Frontal cortex (tissue), 4 donors: ENCODE measurements at places on chromosomes 5 and 9.
A peak's percentile ranks its signal among the peaks of the same experiment; 100 is the strongest.

GRCh38 chr5:51202161-51202560 is 181.1 kb upstream of the ISL1 start:
- DNase-seq: no peak

- no peak for DNase-seq
Measured at GRCh38 chr5:178201927-178202235, 2.5 kb upstream of the HNRNPAB start.

DNA sequence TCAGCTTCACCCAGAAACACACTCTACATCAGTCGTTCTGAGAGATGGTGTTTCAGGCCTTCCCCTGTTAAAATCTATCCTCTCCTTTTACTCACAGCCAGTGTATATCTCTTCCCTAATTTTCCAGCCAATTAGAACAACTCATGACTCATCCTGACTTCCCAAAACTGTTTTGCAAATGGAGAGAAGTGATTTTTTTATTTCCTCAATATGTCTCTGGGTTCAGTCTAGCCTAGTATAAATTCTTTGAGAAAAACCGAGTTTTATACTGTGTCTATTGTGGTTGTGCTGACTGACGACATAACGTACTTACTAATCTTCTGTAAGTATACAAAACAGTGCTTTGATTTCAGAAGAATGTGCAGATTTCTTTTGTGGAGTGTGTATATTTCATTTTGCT is 28.4 kb upstream of the CAST start:
- no peak for DNase-seq

DNA sequence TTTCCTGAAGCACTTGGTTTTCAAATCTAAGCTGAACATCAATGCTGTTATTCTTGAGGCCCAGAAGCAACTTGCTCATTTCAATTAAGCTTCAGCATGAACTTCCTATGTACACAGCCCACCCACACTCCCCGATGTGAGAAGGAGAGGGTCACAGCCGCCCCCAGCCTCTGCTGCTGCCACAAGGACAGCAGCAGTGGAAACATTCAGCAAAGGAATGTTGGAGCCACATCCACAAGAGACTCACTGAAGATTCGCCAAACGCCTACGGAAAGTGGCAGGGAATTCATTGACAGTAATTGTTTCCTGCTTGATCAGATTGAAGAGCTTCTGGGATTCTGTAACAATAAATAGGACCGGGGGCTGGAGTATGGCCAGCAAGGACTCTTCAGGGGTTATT is 2.9 kb downstream of the TGFBI start:
- no peak for DNase-seq

GRCh38 chr9:121860213-121860612 is 208.8 kb downstream of the DAB2IP start:
- no peak for DNase-seq

- no peak for DNase-seq
Measured at GRCh38 chr5:130168211-130168610, 263.9 kb downstream of the CHSY3 start.

GRCh38 chr9:97632248-97632984 is 752 bp downstream of the TSTD2 start:
- DNase-seq: no peak

GRCh38 chr9:94926431-94926800 is 199.9 kb downstream of the AOPEP start:
- DNase-seq: no peak

GRCh38 chr5:149679876-149680809 is 50.0 kb upstream of the PPARGC1B start:
- DNase-seq: no peak

GRCh38 chr5:55675119-55675518 is 37.0 kb downstream of the SLC38A9 start:
- no peak for DNase-seq

DNA sequence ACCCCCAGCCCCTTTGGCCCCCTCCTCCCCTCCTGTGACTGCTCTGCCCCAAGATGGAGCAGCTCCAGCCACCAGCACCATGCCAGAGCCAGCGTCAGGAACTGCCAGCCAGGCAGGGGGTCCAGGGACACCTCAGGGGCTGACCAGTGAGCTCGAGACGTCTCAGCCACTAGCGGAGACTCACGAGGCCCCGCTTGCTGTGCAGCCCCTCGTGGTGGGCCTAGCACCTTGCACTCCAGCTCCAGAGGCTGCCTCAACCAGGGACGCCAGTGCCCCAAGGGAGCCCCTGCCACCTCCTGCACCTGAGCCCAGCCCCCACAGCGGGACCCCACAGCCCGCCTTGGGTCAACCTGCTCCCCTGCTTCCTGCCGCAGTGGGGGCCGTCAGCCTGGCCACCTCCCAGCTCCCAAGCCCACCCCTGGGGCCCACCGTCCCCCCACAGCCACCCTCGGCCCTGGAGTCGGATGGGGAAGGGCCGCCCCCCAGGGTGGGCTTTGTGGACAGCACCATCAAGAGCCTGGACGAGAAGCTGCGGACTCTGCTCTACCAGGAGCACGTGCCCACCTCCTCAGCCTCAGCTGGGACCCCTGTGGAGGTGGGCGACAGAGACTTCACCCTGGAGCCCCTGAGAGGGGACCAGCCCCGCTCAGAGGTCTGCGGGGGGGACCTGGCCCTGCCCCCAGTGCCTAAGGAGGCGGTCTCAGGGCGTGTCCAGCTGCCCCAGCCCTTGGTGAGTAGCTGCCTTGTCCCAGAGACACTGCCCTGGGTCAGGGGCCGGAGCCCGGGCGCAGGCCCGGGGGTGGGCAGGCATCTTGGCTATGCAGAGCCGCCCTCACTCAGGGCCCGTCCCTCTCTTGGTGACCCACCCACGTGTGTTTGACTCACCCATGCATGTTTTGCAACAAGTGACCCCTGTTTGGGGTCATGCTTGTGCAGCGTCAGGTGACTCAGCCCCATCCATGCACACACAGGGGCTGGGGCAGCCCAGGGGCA is 105.2 kb downstream of the WNK2 start:
- DNase-seq: peak; percentile 22

GRCh38 chr5:127112347-127112864 is 39.1 kb upstream of the C5orf63 start:
- DNase-seq: no peak

GRCh38 chr5:91271999-91272398 is 111.1 kb downstream of the ARRDC3 start:
- no peak for DNase-seq

DNA sequence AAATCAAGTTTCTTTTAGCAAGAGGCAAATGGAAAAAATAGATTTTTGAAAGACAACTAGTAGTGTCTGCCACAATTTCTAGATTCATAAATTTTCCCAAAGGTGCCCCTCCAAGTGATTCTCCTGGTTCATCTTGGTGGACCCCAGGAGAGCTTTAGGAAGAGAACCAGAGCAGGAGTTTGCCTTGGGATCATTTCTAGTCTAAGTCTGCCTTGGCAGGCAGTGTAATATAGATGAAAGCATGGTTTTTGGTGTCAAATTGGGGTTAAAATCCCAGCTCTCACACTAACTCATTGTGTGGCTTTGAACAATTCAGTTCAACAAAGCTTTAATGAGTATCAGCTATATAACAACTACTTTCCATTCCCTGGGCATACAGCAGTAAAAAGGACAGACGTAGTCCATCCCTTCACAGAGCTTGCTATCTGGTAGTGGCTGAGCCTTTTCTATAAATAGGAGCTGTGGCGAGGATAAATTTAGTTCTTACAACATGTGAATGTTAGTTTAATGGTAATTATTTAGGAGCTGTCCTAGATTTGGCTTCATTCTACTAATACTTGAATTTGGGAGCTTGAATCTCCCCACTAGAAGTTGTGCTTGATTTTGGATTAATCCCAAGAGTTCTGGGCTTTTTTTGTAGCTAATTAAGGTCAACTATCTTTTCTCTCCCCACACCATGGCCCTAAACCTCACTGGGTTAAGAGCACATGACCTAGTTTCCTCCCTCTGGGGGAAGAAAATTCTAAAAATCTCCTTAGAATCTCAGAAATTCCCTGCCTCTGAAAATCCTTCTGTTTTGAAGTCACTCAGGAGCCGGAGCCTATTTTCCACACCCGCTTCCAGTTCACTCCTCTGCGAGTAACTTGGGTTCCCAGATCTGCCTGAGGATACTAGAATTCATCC is 197.8 kb downstream of the PCSK1 start:
- DNase-seq: no peak

- no peak for DNase-seq
Measured at GRCh38 chr5:130605234-130605633, 559.8 kb downstream of the HINT1 start.

DNA sequence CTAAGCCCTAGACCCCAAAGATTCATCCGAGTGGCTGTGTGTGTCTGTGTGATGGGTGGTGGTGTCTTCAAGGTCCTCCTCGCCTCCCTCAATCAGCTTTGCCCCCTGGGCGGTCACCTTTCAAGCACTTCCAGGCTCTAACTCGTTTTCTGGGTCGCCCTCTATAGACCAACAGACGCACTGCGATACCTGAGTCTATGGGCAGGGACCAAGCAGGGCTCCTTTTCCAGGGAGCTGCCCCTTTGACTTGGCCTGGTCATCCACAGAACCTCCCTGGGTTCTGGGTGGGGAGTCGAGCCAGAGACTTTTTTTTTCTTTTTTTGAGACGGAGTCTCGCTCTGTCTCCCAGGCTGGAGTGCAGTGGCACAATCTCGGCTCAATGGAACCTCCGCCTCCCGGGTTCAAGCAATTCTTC is 1.1 kb downstream of the SLC27A4 start:
- DNase-seq: peak; percentile 78

DNA sequence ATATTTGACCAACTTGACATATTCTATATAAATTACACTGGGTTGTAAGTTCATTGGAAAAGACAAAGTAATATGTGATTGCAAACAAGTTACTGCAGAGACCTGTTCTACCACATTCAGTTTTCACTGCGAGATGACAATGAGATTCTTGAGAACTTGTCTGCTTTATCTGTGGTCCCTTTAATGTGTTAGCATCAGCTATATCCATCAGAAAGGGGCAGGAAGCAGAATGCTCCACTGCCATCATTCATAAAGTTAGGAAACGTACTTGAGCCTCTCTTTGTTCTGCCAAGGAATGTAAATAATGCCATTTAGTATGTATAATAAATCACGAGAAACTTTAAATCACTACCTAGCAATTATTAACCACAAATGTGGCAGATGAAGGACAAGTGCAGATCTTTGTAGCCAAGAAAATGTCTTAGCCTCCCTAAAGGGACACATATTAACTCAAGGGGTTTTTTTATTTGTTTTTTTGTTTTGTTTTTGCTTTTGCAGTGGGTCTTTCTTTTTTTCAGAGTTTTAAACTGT is 59.4 kb downstream of the GIN1 start:
- DNase-seq: no peak

DNA sequence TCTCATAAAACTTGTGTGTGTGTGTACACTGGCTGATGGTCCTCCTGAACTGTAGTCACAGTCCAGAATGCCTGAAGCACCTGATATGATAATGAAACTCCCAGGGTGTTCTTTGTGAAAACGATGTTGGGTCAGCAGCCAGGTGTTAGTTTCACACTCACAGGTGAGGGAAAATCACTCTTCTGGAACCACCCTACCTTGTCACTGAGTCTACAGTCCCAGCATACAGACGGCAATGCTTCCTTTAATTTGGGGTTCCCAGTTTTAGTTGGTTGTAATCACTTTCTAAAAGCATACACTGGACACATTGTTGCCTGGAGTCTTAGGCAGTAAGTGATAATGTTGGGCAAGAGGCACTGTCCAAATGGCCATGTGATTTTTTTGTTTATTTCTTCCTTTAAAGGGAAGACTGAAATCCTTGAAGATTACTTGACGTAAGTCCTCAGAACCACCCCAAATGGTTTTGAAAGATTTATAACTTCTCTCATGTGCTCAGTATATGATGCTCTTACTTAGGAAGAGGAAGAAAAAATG is 18.2 kb upstream of the MGAT1 start:
- DNase-seq: no peak

DNA sequence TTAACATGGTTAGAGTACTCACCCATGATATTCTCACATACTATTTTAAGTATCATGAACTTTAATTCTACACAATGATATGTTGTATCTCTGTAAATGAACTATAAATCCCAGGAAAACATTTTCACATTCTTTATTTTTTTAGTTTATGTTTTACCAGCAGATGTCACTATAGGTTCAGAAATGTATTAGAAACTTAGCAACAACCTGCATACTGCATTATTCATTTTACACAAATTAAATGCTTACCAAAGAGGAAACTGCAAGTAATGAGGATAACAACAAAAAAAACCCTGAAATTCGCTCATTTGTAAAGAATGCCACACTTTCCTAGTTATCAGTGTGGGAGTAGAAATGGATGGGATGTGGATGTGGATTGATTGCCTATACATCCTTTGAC is 217.5 kb upstream of the OTULINL start:
- DNase-seq: no peak

DNA sequence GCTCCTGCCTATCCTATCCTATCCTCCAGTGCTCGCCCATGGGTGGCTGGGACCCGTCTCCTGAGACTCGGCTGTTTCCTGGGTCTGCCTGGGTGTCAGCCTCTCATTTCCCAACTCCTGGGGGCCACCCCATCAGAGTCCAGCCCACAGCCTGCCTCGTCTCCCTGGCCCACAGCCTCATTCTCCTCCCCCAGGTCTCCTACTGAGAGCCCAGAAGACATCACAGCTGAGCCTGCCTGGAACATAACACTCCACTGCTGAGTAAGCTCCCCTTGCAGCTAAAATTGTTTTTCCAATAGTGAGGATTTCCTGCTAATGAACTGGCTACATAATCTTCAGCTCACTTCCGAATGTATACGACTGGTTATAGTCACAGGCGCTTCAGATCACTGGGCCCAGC is 95.3 kb downstream of the TTLL11 start:
- DNase-seq: no peak

- no peak for DNase-seq
Measured at GRCh38 chr9:118059484-118060278, 355.5 kb downstream of the TLR4 start.

GRCh38 chr9:4799775-4800174 is 7.0 kb downstream of the RCL1 start:
- DNase-seq: no peak

DNA sequence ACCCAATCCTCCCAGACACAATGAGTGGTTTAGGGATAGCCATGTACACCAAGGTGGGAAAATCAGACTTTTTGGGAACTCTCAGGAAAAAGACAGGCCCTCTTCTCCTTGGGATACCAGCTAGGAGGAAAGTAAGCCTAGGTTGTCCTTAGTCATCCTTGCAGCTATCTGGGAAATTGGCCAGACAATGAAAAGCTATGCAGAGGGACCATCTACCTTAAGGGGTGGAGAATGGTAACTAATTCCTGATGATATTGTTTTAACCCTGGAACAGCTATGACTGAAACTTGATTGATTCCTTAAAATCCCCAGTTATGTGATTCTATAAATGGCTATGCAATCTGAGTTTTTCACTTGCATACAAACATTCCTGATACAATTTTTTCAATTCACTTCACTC is 88.9 kb upstream of the BNC2 start:
- no peak for DNase-seq

GRCh38 chr9:69086769-69087168 is 51.2 kb downstream of the FXN start:
- no peak for DNase-seq

GRCh38 chr9:137611623-137612609 is 6.4 kb downstream of the ARRDC1 start:
- DNase-seq: no peak

DNA sequence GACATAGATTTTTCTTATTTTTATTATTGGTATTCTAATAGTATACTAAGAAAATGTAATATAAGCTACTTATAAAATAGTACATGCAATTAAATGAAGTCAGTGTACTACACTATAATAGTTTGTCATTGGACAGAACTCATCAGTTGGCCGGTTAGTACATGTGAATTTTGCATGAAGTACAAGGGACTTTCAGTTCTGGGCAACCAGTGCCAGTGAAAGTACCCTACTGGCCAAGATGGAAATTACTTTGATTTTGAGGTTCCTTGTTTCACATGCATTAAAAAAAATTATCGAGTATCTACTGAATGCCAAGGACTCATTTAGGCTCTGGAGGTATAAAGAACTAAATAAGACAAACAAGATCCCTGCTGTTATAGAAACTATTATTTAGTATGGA is 213.4 kb upstream of the ELL2 start:
- DNase-seq: no peak
